IMR-90 (cell line): ENCODE measurements at places on chromosomes 4 and X. TPM values are rescaled to one million over a fixed set of nuclear protein-coding genes. Genes with fewer than 3 reads are reported as not detected.

DNA sequence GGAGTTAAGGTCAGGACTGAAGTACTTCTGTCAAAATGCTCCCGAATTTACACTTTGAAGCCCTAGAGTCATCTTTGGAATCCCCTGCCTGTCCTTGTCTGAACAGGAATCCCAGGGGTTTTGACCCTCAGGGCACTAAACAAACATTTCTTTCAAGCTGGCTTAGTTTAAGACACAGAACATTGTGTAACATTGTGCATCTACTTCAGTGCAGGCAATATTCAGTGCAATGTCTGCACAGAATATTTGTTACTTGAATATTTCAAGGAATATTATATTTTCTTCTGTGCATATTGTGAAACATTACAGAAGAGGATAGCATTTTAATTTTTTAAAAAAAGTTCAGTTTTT, 763.4 kb downstream of the PCDH18 start:
- no peak for DNase-seq

PPARGC1A gene
- total RNA-seq, result under 0.01 TPM in 2 replicates

DNA sequence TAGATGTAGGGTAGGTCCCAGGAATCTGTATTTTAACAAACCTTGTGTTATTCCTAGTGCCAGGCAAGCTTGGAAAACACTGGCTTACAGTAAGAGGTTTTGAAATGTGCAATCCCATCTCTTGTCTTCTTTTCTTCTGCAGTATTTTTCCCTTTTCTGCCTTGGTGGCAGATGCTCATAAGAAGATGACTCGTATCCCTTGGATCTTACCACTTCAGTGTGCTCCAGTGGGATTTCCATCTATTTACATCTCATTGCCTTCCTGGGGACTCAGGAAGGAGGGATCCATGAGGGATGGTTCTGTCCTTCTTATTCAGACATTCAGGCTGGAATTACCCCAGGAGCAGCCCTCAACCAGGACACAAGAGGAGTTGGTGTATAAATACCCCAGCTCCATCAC, 136.6 kb downstream of the NHS start:
- DNase-seq, result peak; percentile 42

DNA sequence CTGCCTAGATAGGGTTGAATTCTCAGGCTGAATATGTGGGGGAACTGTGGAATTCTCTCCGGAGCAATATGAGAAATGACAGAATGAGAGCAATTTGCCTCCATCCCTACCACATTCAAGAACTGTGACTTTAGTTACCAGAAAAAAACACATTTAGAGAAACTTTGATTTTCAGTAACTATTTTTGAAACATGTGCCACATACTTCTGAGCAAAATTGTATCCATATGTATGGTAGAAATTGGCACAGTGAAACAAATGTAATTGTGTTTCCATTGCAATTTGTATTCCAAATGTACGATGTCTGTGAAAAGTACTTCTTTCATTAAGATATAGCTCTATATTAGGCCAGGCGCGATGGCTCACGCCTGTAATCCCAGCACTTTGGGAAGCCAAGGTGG, 5.5 kb upstream of the KLHL8 start:
- no peak for DNase-seq

GRCh38 chr4:25367004-25367621, 9.9 kb upstream of the ANAPC4 start:
- DNase-seq, result peak; percentile 59

REELD1 gene
- not detected in 2 replicates for total RNA-seq

DNA sequence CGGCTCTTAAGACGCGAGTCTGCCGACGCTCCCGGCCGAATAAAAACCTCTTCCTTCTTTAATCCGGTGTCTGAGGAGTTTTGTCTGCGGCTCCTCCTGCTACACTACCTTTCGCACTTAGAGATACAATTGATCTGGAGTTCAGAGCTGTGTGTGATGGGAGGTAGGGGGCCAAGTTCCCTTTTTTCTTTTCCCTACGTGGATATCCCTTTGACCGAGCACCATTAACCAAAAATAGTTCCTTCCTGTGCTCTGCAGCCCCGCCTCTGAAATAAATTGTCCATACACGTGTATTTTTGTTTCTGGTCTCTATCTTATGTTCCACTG, 555 bp upstream of the PGM2 start:
- no peak for DNase-seq

ARHGEF38 gene
- total RNA-seq, result not detected in 2 replicates

DNA sequence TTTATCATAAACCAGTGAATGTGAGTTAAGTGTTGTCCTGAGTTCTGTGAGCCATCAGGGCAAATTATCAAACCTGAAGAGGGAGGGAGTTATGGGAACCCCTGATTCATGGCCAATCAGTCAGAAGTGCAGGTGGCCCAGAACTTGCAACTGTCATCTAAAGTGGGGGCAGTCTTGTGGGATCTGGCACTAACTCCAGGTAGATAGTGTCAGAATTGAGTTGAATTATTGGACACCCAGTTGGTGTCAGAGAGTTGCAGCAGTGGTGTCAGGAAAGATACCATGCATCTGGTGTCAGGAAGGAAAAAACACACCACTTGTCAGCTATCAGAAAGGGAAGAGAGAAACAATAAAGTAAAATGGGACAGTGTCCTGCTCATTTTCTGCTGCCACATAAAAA, 8.4 kb downstream of the CORIN start:
- no peak for DNase-seq

DNA sequence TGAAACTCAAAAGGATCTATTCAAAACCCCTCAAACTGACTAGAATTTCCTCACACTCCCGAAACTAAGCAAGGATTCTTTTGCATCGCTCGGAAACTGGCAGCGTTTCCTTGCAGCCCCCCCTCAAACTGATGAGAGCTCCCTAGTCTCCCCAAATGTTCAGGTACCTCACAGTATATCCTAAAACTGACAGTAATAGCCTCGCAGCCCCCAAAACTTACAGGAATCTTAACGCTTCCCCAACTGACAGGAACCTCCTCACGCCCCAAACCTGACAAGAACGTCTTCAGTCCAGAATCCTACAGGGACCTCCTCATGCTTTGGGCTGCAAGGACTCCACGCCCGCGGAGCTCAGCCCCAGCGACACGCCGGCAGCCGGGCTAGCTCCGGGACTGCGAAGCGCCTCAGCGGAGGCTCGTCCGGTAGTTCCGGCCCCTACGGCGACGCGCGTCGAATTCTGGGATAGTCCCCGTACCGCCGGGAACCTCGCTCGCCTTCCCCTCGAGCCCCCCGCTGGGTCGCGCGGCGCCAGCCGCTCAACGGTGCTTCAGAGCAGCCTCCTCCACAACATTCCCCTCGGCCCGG, 640 bp downstream of the PHF8 start:
- peak; percentile 10 for DNase-seq

DNA sequence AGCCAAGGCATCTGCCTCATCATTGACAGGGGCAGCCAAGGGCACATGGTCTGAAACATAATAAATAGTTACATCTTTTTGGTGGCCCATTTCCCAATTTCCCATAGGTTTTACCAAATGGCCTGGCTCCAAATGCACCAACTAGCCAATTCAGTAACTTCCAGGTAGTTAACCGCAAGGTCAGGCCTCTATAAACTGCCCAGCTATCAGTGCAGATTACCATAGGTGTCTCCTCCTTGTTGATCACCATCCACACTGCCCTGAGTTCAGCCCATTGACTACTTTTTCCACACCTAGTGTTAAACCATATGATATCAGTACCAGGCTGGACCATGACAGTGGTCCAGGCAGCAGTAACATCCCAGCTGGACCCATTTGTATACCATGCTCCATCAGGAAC, 1145.1 kb upstream of the POU3F4 start:
- DNase-seq, result no peak

PPEF2 gene
- total RNA-seq, result not detected in 2 replicates

GRCh38 chr4:5365071-5366008, 314.1 kb downstream of the STK32B start:
- peak; percentile 97 for DNase-seq

XKRX gene
- 0.83 and 0.90 TPM in 2 replicates for total RNA-seq

CACNA1F gene
- total RNA-seq, result not detected in 2 replicates

DNA sequence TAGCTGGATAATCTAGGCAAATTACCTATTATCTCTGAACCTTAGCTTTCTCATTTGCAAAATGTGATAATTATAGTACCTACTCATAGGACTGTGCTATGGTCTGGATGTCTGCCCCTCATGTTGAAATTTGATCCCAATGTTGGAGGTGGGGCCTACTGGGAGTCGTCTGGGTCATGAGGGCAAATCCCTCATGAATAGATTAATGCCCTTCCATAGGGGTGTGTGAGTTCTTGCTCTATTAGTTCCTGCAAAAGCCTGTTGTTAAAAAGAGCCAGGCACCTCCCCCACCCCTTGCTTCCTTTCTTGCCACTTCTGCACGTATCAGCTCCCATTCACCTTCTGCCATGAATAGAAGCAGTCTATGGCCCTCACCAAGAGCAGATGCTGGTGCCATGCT, 73.9 kb downstream of the SERTM2 start:
- DNase-seq, result no peak

DNA sequence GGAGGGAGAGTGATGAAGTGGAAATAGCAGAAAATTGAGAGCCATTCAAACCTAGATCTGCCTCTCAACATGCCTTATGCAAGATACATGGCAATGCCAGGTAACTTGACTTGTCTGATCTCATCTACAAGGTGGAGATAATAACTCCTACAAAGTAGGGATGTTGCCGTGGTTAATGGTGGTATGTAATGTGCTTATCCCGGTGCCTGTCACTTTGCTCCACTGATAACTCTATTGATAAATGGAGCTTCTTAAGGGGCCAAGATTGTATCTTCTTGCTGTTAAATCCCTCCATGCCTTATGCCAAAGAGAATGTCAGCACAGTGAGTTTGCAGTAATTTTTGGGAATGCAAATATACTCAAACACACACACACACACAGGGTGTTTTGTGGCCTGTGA, 355.8 kb downstream of the MAPK10 start:
- no peak for DNase-seq

S100P gene
- total RNA-seq, result not detected in 2 replicates

RNF150 gene
- 10.6 and 18.1 TPM in 2 replicates for total RNA-seq

GRCh38 chr4:77488882-77489281, 116.7 kb upstream of the CXCL13 start:
- DNase-seq, result no peak

GRCh38 chr4:142567199-142567598, 278.9 kb downstream of the INPP4B start:
- no peak for DNase-seq

TXK gene
- not detected in 2 replicates for total RNA-seq

TMEM156 gene
- total RNA-seq, result 0.54 and 0.83 TPM in 2 replicates

DNA sequence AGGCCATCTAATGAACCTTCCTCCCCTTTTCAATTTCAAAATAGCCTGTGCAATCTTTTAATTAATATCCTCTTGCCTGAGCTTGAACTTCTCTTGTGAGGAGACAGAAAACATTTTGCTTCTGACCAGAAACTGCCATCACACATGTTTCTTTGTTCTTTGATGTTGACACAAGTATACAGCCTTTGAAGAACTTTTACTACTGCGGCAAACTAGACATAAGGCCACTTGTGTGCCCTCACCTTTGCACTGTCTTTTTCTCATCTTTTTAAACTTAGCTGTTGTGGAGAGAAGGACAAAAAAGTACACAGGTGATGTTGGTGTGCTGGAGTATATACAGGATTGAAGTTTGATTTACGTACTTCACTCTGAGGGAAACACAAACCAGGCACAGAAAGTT, 116.3 kb upstream of the C1GALT1C1 start:
- no peak for DNase-seq

DNA sequence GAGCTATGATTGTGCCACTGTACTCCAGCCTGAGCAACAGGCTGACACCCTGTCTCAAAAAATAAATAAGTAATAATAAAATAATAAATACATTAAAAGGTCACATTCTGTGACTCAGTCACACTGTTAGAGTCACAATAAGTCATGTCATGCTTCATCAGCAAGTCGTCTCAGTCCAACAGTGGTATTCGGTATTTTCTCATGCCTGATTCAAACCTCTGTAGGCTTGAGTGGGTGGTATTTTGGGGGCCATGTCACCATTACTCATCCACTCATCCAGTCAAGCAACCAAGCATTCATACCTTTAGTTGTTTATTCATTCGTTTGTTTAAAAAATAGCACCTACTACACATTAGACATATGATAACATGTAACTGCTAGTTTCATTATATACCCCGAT, 46.9 kb downstream of the SUPT20HL2 start:
- peak; percentile 44 for DNase-seq

DNA sequence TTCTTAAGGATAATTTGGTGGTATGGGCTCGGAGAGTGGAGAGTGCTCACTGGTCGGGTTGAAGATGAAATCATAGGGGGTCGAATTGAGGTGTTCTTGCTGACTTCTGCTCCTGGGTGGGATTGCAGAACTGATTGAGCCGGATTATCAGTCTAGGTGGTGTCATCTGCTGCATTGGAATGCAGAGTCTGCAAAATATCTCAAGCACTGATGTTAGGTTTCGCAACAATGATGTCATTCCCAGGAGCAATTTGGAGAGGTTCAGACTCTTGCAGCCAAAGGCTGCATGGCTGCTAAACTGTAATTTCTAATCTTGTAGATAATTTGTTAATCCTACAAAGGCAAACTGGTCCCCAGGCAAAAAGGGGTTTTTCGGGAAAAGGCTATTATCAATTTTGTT, 67.7 kb downstream of the RHOH start:
- peak; percentile 69 for DNase-seq

- DNase-seq, result peak; percentile 12
These were observed 508.2 kb upstream of the ATOH1 start for GRCh38 chr4:93320356-93320755.

DNA sequence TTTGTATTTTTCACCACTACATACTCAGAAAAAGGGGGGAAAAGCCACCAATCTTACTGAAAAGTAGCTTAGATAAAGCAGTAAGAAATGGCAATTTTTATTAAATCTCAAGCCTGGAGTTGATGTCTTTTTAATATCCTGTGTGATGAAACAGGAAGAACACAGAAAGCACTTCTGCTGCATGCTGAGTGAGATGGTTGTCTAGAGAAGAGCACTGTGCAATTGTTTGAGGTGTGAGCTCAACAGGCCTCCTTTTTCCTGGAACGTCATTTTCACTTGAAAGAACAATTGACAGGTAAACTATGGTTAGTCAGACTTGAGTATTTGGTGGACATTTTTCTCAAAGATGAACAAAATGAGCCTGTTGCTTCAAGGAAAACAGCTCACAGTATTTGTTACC, 73.9 kb downstream of the RTL5 start:
- no peak for DNase-seq

- DNase-seq, result no peak
These were observed 3.4 kb upstream of the ZRSR2 start for GRCh38 chrX:15786915-15787314.

DNA sequence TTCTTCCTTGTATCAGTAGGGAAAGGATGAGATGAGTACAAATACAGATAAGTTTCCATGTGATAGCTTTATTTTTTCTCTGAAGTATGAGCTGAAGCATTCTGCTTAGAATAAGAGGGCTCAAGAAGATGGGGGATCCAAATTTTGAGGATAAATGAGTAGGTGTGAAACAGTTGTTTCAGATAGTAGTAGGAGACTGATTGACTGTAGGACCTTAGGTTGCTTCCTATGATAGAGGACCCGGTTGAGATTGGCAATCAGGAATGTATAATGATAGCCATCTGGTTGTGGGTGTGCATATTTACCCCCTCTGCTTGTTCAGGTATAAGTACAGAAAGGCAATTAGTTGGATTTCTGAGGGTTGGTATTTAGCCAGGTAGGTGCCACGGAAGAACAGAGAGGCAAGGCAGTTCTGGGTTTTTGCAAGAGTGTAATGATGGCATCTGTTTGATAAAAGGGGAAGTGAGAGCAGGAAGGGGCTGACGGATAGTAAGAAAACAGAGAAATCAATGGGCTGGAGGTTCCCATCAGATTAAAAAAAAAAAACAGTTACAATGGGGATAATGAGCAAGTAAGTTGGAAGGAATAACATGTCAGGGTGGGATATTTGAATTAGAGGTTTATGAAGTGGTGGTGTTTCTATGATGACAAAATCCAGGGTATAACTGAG, 13.7 kb downstream of the OCRL start:
- no peak for DNase-seq

ADH5 gene
- 178 and 246 TPM in 2 replicates for total RNA-seq
